ENCODE measurements at places on chromosomes 1 and 21.

- no peak for DNase-seq
Observed at GRCh38 chr1:58094221-58094620, 452.3 kb downstream of the OMA1 start.

- no peak for DNase-seq
Observed at GRCh38 chr21:15192243-15192642, 127.4 kb upstream of the NRIP1 start.

DNA sequence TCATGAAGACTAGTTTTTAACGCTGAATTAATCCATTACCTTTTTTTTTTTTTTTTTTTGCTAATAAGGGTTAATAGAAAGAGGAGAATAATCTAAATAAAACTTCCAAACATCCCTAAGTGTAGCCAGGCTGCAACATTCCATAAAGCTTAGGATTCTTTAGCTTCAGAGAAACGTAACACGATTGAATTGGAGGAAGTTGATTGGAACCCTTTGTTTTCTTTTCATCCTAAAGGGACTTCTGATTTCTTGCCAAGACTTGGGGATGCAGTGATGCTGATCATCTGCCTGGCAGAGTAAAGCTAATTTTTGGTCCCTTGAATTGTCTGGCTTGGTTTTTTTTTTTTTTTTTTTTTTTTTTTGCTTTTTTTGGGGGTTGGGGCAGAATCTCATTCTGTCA lies 142.9 kb downstream of the VPS13D start:
- DNase-seq = no peak

DNA sequence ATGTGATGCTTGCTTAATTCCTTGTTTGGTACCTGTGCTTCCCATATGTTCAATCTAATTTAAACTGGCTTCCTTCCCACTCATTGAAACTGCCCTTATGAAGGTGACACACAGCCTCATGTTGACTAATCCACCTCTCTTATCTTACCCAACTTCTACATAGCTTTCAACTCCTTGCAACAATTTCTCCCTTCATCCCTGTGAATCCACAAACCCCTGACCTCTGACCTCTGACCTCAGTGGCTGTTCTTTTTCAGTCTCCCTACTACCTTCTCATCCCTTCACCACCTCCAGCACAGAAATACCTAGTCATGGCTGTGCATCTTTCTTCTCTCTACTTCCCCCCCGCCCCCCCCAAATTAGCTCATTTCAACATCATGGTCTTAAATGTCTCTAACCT lies 144.5 kb downstream of the TTLL7 start:
- no peak for DNase-seq

- no peak for DNase-seq
Observed at GRCh38 chr1:173255214-173255813, 48.2 kb upstream of the TNFSF4 start.

DNA sequence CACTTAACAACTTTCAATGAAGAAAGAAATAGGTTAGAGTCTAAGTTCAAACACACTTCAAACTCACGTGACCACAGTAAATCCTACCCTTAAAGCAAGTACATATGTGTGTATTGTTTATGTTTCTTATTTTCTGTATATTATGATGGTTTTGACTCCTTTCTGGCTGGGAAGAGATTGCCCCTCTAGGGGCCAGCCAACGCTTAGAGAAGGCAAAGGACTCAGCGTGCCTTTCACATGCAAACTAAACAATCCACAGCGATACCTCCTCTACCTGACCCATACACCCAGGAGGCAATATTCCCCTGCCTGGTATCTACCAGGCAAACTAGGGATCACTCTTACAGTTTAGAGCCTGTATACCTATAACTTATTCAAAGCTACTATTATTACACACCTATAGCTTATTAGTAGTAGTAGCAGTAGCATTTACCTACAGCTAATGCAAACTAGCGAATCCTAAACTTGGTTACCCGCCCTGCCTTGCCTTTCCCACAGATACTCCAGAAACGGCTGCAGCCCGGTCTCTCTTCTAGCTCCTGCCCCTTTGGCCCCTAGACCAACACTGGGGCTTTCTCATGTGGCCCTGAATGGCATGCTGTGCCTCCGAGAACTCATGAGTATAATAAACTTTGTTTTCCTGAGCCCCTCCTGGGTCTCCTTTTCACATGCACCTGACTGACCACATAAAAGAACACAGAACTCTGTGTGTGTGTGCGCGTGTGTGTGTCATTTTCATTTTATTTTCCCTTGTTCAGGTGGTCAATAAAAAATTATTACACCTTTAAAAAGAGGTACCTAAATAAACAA lies 14.0 kb downstream of the NRIP1 start:
- DNase-seq = no peak

- no peak for DNase-seq
Observed at GRCh38 chr1:223770621-223771315, 58.4 kb downstream of the CAPN2 start.

- DNase-seq = no peak
Observed at GRCh38 chr1:52551507-52552235, 1.2 kb downstream of the TUT4 start.

DNA sequence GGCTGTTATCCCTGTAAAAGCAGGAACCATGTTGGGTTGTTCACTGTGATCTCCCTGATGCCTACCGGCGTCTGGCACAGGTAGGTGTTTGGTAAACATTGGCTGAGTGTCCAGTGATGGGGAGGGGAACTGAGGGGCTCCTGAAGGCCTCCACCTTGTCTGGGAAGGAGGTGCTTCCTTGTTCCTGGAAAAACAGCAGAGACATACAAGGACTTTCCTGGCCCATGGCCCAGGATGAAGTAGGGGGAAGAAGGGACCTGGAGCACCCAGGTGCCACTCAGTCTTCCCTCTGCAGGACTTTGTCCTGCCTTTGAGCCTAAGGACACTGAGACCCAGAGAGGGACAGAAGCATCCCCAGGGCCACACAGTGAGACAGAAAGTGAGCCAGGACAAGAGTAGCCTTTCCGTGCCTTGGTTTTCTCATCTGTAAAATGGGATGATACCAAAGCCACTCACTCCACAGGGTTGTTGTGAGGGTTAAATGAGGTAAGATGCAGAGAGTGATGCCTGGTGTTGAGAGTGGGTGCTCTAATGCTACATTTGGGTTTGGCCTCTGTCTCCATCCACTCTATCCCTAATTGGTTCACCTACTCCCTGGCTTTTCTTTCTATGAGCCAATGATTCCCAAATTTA lies 6.1 kb upstream of the HEYL start:
- DNase-seq = no peak

- DNase-seq = no peak
Observed at GRCh38 chr21:30882866-30883597, 1.7 kb upstream of the KRTAP11-1 start.

- no peak for DNase-seq
Observed at GRCh38 chr1:39141925-39142324, 62.6 kb upstream of the MACF1 start.

DNA sequence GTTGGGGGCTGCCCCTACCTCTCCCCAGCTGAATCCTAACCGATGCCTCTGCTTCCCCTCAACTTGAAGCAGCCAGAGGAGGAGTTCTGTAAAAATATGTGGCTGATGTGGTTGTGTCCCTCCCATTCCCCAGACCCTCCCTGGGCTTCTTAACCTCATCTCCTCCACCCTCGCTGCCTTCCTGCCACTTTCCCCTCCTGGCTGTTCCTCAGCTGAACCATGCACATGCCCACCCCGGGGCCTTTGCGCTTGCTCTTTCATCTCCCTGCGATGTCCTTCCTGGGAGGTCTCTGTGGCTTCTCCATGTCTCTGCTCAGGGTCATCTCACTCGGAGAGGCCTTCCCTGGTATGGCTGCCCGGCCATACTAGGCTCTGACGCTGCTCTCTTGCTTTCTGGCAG lies 8.9 kb downstream of the MIIP start:
- DNase-seq = no peak

- no peak for DNase-seq
Observed at GRCh38 chr1:162003830-162004215, 19.8 kb downstream of the OLFML2B start.

DNA sequence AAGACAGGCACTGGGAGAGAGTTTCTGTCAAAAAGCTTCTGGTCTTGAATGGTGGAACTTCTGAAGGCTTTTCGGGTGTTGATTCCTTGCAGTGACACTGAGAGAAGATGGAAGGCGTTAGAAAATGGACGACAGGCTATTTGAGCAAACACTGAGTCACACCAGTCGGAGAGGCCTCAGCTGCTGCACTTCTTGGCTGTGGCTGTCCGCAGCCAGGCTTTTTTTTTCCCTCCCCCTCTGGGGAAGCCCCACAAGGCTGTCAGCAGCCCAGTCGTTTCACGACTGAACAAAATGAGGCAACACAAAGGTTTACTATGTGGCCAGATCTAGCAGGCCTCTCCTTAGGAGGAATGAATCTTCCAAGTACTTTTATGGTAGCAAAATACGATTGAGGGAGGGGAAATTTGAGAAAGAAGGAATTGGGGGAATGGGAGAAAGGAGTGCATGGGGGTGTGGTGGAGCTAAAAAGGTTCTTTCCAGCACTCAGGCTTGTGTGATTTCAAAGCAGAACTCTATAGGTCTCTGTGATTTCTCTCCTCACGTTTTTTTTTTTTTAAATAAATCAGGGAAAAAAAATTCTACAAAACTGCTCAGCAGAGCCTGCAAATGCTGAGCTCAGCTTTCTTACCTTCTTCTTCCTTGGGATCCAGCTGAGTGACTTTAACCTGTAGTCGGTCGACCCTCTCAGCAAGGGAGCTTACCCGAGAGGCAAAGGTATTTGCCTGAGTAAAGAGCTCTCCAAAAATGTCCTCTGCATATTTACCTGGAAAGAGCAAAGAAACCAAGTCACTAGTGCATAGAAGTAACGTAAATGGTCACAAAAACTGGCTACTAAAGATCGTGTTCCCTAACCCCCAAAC lies 26.1 kb downstream of the GPR3 start:
- no peak for DNase-seq

DNA sequence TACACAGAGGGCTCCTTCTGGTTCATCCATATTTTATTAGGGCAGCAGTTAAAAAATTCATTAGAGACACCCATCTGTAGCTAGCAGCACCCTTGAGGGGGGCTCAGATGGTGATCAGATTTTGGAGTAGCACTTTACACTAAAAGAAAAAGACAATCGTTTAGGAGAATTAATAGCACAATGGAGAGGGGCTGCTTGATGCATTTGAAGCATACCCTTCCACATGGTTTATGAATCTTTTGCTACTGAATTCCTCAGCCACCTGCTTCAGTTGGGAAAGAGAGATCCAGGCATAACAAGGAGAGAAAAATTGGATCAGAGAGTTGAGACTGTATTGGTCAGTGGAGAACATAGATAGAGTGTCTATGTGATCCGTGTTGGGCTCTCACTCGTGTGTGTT lies 54.4 kb downstream of the DISC1 start:
- no peak for DNase-seq

GRCh38 chr1:167145965-167146364 lies 52.1 kb downstream of the STYXL2 start:
- DNase-seq = no peak

DNA sequence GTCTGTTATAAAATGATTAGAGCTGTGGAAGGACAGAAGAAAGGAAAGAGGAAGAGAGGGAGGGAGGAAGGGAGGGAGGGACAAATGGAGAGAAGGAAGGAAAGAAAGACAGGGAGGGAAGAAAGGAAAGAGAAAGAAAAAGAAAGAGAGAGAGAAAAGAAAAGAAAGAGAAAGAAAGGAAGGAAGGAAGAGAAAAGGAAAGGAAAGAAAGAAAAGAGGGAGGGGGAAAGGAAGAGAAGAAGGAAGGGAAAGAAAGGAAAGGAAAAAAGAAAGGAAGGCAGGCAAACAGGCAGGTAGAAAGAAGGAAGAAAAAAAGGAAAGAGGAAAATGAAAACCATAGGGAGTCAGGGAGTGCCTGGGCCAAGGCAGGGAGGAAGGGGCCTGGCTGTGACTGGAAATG lies 14.5 kb upstream of the BACE2 start:
- no peak for DNase-seq

- DNase-seq = no peak
Observed at GRCh38 chr1:221806984-221807383, 65.1 kb upstream of the DUSP10 start.

GRCh38 chr1:234827181-234827580 lies 217.2 kb upstream of the IRF2BP2 start:
- no peak for DNase-seq

DNA sequence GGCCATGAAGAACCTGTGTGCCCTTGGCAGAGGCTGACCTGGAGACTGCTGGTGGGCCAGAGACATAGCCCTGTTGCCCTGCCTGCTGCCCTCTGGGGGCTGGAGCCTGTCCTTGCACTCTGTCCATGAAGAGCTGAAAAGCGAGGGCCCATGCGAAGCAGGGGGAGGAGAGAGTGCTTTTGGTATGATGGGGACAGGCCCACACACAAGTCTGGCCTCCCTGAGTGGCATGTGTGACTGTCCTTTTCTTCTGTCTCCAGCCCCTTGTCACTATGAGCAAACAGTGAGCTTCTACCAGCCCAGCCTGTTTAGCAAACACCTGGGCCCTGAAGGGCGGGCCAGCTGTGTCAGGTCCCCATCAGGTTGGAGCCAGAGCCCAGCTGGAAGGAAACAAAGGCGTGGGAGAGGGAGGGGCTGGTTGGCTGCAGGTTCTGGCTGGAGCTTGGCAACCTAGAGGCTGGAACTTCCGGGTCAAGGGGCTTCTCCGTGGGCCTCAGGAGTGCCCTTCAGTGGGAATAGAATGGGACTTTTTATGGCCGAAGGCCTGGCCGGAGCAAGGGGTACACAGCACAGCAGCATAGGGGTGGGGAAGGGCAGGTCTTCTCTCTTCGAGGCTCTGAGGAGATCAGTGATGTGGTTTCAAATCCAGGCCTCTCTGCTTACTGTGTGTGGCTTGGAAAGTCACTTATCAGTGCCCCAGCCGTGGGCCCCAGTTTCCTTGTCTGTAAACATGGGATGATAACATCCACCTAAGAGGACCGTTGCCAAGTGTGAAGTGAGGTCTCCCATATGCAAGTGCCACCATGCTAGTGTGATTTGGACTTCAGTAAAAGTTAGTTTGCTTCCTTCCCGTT lies 14.3 kb downstream of the QSOX1 start:
- DNase-seq = peak; percentile 35

GRCh38 chr21:43726686-43727518 lies 8.0 kb downstream of the PDXK start:
- DNase-seq = no peak

GRCh38 chr1:192936313-192937018 lies 122.7 kb downstream of the UCHL5 start:
- DNase-seq = no peak

DNA sequence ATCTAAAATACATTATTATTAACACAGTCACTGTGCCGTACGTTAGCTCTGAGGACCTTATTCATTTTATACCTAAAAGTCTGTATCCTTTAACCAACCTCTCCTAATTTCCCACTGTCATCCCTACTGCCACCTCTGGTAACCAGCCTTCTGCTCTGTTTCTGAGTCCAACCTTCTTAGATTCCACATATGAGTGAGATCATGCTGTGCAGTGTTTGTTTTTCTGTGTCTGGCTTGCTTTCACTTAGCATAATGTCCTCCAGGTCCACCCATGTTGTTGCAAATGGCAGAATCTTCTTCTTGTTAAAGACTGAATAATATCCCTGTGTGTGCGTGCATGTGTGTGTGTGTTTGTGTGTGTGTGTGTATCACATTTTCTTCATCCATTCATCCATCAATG lies 64.2 kb downstream of the ETS2 start:
- DNase-seq = no peak

- DNase-seq = no peak
Observed at GRCh38 chr1:153567621-153568366, 2.1 kb upstream of the S100A2 start.
